ENCODE measurements at places on chromosomes 13 and 19.

- DNase-seq: no peak
- H3K36me3 ChIP-seq: no peaks in the 10 kb centered on the region
- H3K27me3 ChIP-seq: no peaks in the 10 kb centered on the region
- H3K27ac ChIP-seq: no peak overlapping the region
- peaks cover 6% of the 10 kb centered on the region for H3K4me1 ChIP-seq
Observed at GRCh38 chr13:38366954-38367645, 17.4 kb downstream of the UFM1 start.

GRCh38 chr19:6576869-6577475 lies 14.0 kb downstream of the CD70 start:
- H3K27me3 ChIP-seq: no peaks in the 10 kb centered on the region
- no peak for DNase-seq

GRCh38 chr13:33185853-33186252 lies 99.7 kb downstream of the STARD13 start:
- no peak overlapping the region for H3K4me3 ChIP-seq
- H3K27ac ChIP-seq: no peak overlapping the region
- peaks cover 53% of the 10 kb centered on the region for H3K4me1 ChIP-seq
- DNase-seq: no peak

DNA sequence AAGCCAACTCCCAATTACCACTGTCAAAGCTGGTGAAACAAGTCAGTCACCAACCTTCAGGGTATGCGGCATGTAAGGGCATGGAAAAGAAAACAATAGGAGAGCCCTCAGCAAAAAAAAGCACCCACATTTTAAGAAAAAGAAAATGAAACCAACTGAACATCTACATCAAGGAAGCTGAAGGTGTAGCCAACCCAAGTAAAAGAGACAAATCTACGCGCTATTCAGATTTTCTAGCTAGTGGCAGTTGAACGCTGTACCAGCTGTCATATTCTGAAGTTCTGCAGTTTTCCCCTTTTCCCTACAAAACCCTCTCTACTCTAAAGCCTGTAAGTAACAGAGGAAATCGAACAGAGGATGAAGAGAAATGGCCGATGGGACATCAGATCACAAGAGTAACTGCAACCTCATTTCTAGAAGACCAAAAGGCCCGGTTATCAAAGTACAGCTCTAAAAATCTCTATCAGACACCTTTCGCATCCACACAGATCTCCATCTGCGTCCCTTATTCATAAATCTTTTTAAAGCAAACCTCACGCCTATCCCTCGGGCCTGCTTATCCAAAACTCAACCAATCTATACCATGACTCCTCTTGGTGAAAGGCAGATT lies 1.4 kb downstream of the MYCBP2 start:
- no peak for DNase-seq
- H3K4me1 ChIP-seq: peaks cover 67% of the 10 kb centered on the region
- H3K4me3 ChIP-seq: peak overlapping the region; percentile 91
- H3K27me3 ChIP-seq: no peaks in the 10 kb centered on the region
- peak overlapping the region; percentile 89 for H3K27ac ChIP-seq

Data from vagina (tissue), 2 donors.